ENCODE measurements at places on chromosomes 3 and 15.

GRCh38 chr3:126300001-126300760 lies 57.0 kb downstream of the KLF15 start:
- H3K4me3 ChIP-seq, result no peak overlapping the region
- H3K36me3 ChIP-seq, result no peaks in the 10 kb centered on the region
- H3K27me3 ChIP-seq, result no peaks in the 10 kb centered on the region
- no peaks in the 10 kb centered on the region for H3K4me1 ChIP-seq
- no peak for DNase-seq

GRCh38 chr15:38564557-38565286 lies at the start of gene RASGRP1:
RASGRP1 (minus strand) TSS chr15:38564814; CDS start chr15:38564628, 186 bp downstream.
- peaks cover 46% of the 10 kb centered on the region for H3K4me1 ChIP-seq
- peak within 1 kb of the TSS; percentile 77 for H3K27ac ChIP-seq
- peaks cover 16% of the 10 kb centered on the region for H3K36me3 ChIP-seq
- DNase-seq, result peak; percentile 91
- no peaks in the 10 kb centered on the region for H3K27me3 ChIP-seq

DNA sequence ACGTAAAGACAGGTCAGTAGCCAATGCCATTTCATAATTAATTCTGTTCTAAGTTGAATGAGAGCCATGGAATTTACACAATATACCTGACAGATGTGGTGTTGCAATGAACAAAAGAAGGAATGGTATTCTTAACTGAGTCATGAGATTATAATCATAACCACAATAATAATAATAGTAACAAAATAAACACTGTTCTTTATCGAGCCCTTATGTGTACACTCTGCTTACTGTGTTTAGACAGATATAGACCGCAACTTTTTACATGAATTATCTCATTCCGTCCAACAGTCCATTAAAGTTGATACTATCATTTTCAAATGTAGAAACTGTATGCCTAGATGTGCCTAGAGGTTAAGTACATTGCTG lies 28.2 kb upstream of the SCAANT1 start:
- no peaks in the 10 kb centered on the region for H3K27me3 ChIP-seq
- H3K4me3 ChIP-seq, result no peak overlapping the region
- no peaks in the 10 kb centered on the region for H3K4me1 ChIP-seq
- H3K27ac ChIP-seq, result no peak overlapping the region

- no peaks in the 10 kb centered on the region for H3K36me3 ChIP-seq
- H3K27me3 ChIP-seq, result no peaks in the 10 kb centered on the region
- no peak for DNase-seq
- H3K4me1 ChIP-seq, result no peaks in the 10 kb centered on the region
- no peak overlapping the region for H3K4me3 ChIP-seq
Measured at GRCh38 chr3:149393345-149394160, 16.1 kb upstream of the TM4SF1 start.

DNA sequence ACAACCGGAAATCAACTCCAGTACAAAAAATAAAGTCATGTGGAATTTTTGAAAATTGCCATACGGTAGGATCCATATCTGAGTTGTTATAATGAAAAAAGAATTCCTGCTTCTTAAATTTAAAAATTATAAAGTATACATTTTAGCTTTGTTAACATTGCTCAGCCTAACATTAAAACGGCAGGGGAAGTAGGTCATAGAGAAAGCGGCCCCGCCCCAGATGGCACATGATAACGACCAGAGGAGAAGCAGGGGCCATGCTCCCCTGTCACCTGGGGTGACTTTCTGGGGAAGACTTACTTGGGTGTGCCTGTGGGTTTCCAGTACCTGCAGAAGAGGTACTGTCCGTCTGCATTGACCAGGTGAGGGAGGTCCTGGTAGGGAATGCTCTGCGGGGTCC lies 921 bp downstream of the MGLL start:
- DNase-seq, result no peak
- H3K27ac ChIP-seq, result no peak overlapping the region
- H3K27me3 ChIP-seq, result peaks cover 46% of the 10 kb centered on the region
- H3K36me3 ChIP-seq, result no peaks in the 10 kb centered on the region

Data from CD4-positive, alpha-beta T cell (primary cell).